ENCODE measurements at places on chromosomes 3 and 15.

DNA sequence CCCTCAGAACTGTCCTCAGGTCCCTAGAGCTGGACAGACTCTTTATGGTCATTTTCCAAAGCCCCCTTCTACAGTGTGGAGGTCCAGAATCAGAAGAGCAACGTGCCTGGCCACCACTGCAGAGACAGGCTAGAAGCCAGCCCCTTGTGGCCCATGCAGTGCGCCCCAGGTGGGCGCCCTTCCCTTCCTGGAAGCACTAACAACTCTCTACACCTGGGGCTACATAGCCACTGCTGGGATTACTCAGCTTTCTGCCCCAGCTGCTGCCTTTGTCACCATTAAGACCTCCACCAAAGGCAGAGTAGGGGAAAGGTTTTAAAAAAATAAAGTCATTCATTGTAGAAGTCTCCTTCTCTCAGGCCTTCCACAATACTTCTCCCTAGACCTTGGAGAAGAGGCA, 2.3 kb downstream of the RASGRP1 start:
- DNase-seq: peak; percentile 56

- no peak for DNase-seq
Observed at GRCh38 chr15:65423976-65424679, 1.4 kb upstream of the IGDCC4 start.

GRCh38 chr3:45715945-45716344, 26.7 kb downstream of the SACM1L start:
- DNase-seq: no peak

DNA sequence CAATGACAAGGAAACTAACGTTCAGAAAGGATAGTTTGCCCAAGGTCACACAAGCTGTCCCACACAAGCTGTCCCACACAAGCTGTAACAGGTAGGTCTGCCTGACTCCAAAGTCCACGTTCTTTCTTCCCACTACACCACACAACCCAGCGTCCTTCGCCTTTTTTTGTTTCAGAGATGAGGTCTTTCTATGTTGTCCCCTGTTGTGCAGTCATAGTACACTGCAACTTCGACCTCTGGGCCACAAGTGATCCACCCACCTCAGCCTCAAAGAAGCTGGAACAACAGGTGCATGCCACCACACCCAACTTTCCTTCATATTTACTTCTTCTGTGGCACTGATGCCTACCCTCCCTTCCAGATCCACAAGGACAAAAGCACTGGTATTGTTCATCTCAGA, 21.4 kb downstream of the MB21D2 start:
- DNase-seq: no peak

DNA sequence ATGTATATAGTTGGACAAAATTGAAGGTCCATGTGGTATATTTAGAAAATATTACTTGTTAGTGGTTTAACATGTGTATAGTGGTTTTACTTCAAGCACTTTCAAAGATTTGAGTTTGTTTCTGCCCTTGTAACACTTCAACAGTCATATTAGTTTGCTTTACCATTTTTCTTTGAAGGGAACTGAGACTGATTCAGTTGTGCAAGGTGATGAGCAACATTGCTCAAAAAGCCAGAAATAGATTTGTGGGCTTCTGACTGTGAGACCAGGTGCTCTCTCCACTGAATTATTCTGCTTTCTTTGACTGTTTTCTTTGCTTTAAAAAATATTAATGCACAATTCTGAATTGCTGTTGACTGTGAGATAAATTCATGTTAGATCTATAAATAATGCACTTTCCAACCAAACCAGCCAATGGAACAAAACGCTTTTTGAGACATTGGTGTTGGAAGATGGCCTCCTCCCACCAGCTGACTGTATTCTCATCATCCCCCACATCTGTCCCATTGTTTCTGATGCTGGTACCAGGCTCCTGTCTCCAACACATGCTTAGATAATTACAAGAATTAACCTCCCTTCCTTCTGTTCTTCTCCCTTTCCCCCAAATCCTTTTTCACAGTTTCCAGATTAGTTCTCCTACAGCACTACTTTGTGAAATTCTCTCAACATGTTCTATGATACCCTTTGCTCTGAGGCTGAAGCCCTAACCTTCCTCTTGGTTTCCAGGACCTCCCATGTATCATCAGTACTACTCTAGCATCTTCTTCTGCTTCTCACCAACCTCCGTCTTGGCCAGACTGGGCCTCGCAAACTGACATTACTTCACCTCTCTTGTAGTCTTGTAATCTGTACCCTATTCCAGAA, 27.9 kb downstream of the PLCL2 start:
- no peak for DNase-seq

DNA sequence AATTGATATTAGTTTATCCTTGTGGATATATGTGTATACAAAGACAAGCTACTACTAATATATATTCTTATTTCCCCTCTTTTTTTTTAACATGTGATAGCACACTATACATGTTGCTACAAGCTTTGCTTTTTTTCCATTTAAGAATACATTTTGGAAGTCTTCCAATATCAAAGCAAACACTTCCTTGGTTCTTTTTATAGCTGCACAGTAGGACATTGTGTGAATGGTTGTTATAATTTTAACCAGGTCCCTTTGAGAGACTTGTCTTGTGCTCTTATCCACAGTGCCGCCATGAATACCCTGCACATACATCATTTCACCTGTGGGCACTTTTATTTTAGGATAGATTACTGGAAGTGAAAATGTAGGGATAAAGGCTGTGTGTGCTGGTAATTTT, 88.7 kb downstream of the CACNA2D3 start:
- DNase-seq: no peak

GRCh38 chr3:72523429-72524151, 324.7 kb downstream of the SHQ1 start:
- DNase-seq: no peak

- DNase-seq: no peak
Observed at GRCh38 chr3:12187448-12188327, 29.0 kb upstream of the TIMP4 start.

DNA sequence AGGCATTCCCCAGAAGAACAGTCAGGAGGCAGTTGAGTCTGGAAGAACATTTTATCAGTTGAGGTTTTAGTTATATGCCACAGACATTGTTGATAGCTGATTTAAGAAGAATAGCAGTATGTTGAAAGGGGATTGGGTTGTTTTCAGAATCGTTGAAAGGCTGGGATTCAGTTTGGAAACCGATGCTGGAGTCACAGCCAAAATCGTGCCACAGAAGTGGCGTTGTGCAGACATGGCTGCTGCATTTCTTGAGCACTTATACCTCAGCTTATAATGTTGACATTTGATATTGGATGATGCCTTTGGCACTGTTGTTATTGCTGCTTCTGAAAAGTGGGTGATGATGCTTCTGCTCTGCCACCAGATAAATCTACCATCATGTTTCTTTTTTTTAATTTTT, 16.1 kb downstream of the SLMAP start:
- DNase-seq: no peak

GRCh38 chr15:37520882-37521281, 413.6 kb upstream of the TMCO5A start:
- no peak for DNase-seq

DNA sequence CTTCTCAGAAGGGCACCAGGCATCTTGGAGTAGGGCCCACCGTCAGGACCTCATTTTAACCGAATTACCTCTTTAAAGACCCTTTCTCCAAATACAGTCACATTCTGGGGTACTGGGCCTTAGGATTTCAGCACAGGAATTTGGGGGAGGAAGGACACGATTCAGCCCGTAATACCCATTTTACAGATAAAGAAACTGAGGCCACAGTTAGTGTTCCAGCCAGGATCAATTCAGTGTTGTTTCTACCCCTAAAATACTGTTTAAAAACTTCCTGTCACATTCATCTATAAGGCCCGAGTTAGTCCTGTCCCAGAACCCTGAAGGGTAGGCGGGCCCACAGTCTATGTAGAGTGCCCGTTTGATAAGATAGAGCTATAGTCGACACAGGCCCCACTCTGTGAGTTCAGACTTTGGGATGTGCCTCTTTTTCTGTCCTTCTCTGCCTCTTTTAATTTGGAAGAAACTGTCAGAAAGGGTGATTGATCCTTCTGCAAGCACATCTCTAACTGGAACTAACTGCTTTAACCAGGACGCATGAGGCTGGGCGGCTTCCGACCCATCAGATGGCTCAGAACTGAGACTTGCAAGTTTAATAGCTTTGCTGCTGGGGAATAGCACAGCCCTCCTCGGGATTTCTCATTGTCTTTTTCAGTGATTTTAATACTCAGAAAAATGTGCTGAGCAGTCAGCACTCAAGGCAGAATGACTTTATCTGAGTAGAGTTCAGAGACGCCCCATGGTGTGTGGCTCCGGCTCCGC, 19.5 kb downstream of the BFSP2 start:
- DNase-seq: no peak

DNA sequence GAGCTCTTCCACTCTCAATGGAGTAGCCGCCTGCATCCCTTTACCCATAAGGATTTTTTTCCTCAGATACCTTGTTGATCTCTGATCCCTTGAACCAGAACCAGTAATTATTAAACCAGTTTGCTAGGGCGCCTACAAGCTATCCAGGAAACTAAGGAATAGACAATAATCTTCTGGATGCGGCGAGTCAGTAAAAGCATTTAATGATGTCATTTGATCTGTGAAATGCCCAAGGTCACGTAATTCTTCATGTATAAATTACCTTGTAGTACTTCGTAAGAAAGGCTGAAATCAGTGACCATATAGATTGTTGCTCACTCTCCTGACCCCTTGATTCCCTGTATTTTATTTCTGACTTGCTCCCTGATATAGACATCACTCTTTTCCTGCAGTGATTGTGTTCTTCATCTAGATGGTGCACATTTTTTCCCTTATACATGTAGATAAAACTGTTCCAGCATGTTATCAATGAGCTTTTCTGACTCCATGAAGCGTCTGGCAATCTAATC, 548.6 kb upstream of the NAALADL2 start:
- DNase-seq: no peak

DNA sequence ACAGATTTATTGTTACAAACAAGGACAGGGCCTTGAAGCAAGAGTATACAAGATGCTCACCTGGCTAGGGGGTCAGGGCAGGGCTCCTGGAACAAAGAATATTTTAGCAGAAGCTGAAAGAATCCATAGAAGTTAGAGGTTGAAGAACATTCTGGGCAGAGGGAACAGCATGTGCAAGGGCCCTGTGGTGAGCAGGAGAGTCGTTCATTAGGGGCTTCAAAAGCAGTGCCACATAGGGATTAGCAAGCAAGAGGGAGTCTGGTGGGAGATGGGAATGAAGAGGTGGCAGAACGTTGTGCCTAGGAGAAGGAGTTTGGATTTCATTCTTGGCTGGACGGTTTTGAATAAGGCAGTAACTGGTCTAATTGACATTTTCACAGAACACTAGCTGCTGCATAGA, 22.9 kb downstream of the DNAJB8 start:
- no peak for DNase-seq

DNA sequence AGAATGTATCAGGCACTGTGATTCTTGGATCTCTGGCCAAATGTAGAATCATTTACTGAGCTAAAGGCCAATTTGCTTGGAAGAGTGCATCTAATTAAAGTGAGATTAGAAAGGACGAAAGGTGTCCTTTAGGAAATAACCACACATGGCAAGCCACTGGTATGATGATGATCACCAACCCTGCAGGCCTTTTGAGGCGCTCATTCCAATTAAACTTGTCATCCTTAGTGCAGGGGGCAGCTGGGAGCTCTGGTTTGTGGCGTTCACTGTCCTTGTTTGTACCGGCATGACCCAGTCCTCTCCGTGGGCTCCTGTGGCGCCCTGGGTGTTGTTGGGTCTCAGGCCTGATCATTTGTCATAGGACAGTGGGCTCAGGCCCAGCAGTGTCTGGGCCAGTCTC, 11.0 kb downstream of the LIMD1 start:
- DNase-seq: no peak

GRCh38 chr15:75532413-75533250, 46.5 kb downstream of the PTPN9 start:
- DNase-seq: peak; percentile 61

GRCh38 chr15:57554063-57554811, 37.5 kb upstream of the MYZAP start:
- DNase-seq: no peak

DNA sequence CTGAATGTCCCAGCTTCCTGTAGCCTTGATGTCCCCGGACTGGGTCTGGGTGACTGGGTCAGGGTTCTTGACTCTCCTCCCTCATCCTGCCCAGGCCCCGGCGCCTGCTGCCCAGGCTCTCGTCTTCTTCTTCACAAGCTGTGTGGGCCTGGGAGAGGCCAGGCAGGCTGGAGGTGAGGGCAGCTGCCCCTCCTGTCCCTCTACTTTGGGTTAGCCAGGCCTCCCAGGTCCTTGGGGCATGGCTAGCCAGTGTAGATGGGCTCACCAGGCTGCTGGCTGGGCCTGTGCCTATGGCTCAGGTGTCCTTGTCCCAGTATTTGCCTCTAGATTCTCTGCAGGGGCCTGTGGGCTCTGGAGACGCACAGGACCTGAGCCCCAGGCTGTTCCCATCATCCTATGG, 31.8 kb downstream of the TKT start:
- DNase-seq: no peak

- DNase-seq: no peak
Observed at GRCh38 chr3:4398941-4399245, 68.2 kb downstream of the SUMF1 start.

GRCh38 chr3:117404730-117405129, 695.2 kb downstream of the TUSC7 start:
- DNase-seq: no peak

- DNase-seq: no peak
Observed at GRCh38 chr3:149448331-149448831, 26.1 kb upstream of the TM4SF4 start.

DNA sequence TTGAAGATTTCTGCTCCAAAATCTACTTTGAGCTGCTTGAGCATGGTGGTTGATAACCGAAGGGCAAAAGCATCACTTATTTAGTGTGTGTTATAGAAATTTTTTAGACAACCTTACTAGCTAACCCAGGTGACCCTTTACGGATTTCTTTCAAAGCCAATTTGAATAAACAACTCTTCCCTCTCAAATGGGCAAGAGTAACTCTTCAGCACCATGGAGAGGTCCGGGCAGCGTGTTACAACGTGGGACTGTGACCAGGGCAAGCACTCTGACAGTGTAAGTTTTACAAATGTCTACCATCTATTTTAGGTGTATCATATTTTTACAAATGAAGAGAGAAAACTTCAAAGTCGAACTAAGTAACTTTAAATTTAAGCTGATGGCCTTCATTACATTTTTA, 471.8 kb downstream of the MFSD1 start:
- peak; percentile 46 for DNase-seq

GRCh38 chr3:196981657-196982056, 13.0 kb upstream of the PIGZ start:
- DNase-seq: no peak

DNA sequence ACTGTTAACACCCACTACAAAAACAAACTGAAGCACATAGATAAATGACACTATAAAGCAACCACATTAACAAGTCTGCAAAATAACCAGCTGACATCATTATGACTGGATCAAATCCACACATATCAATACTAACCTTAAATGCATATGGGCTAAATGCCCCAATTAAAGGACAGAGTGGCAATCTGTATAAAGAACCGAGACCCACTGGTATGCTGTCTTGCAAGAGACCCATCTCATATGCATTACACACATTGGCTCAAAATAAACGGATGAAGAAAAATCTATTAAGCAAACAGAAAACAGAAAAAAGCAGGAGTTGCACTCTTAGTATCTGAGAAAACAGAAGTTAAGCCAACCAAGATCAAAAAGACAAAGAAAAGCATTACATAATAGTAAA, 1375.4 kb downstream of the ZPLD1 start:
- DNase-seq: no peak
